Omental fat pad (tissue), 4 donors: ENCODE measurements at places on chromosomes 4 and X.

DNA sequence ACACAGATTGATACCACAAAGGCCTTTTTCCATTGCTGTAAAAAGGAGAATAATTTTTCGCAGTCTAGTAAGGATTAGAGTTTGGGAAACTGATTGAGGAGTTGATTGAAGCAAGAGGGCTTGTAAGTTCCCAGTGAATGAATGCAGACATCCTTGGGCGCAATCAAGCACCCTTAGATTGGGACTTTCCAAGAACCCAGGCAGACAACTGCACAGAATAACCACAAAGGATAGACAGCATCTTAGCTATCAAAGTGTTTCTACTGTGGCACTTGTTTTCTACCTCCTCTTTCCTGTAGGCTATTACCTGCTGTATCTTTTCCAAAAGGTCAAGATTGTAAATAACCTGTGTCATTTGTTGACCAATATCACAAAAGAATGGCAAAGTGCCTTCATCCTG, 2.6 kb downstream of the COX18 start:
- DNase-seq: no peak

GRCh38 chr4:119100655-119101054, 35.0 kb upstream of the MYOZ2 start:
- no peak for DNase-seq

- no peak for DNase-seq
Observed at GRCh38 chr4:158193171-158193749, 17.0 kb upstream of the TMEM144 start.

DNA sequence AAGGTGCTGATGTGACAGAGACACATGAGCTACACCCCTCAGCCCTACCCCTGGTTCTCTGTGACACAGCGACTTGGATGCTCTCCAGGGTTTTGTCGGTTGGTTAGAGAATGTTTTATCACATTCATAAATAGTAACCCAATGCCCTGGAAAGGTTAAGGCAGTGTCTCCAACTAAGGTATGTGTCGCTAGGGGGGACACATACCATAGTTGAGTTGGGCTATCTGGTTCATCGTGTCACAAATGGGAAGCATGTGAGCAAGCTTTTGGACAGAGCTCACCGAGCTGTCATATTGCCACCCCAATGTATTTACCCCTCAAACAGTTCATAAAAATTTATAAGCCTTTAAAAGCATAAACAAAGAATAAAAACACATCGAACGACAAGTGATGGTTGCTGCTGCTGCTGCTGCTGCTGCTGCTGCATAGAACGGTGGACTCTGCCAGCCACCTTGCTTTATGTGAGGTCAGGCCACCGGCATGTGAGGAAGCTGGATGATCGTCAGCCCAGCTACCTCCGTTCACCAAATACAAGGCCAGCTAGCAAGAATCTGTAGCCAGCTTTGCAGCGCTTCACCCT, 55.9 kb downstream of the STOX2 start:
- DNase-seq: no peak

- DNase-seq: no peak
Observed at GRCh38 chr4:184668511-184669114, 19.1 kb downstream of the PRIMPOL start.

GRCh38 chrX:925652-926061, 286.8 kb downstream of the CRLF2 start:
- DNase-seq: no peak

DNA sequence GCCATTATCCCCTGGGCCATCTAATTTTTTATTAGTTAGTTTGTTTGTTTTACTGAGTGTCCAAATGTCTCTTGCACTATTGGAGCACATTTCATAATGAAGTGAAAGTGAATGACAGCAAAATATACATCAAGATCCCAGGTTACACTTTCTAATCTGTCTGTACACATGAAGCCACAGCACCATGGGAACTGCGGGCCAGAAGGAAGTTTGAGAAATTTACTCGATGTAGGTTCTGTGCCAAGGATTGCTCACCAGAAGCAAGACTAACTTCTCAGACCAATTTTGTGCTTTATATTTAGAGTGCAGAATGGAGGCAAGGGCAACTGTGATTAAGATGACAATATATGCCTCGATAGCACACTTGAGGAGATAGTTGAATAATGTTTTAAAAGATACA, 258.0 kb downstream of the COL25A1 start:
- no peak for DNase-seq

DNA sequence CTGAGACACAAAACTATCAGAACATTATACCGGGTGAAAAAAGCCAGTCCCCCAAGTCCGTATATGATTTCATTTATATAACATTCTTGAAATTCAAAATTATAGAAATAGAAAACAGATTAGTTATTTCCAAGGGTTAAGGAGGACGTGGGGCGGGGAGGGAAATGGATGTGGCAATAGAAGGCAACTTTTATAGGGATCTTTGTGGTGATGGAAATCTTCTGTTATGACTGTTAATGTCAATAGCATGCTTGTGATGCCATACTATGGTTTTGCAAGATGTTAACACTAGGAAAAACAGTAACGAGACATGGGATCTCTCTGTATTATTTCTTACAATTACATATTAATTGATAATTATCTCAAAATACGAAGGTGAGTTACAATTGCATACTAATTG, 96.4 kb downstream of the LNX1 start:
- no peak for DNase-seq

DNA sequence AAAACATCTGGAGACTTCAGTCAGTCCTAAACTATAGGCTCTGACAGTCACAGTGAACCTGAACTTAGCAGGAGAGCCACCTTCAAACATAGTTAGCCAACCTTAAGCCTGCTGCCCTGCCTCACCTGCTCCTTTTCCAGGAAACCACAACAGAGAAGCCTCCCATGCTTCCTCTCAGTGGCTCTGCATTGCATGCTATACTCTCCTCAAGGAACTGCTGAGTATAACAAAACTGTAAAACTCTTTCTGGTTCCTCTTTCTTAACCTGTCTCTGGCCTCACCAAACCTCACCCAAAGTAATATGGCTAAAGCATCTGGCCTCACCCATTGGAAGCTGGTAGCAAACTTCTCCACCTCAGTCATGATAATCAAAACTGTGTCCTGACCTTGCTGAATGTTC, 122.1 kb downstream of the ANKRD50 start:
- no peak for DNase-seq

- DNase-seq: no peak
Observed at GRCh38 chr4:182549356-182549755, 306.2 kb downstream of the TENM3 start.

GRCh38 chrX:11273544-11273943, 19.7 kb upstream of the AMELX start:
- no peak for DNase-seq

DNA sequence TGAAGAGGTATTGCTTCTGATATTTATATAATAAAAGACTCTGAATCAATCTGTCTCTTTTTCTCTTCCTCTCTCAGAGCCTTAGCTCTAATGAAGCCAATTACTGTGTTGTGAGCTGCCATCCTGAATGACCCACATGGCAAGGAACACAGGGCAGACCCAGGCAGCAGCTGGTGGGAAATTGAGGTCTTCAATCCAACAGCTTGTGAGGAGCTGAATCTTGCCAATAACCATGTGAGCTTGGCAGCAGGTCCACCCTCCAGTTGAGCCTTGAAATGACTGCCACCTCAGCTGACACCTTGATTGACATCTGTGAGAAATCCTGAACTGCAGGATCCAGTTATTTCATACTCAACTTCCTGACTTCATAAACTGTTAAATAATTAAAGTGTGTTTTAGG, 149.4 kb downstream of the NDST4 start:
- no peak for DNase-seq

DNA sequence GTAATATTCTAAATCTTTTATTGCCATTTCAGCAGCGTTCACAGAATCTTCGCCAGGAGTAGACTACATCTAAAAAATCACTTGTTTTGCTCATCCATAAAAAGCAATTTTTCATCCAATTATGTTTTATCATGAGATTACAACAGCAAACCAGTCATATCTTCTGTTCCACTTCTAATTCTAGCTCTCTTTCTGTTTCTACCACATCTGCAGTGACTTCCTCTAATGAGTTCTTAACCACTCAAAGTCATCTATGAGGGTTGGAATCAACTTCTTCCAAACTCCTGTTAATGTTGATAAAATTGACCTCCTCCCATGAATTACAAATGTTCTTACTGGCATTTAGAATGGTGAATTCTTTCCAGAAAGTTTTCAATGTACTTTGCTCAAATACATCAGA, 174.4 kb upstream of the BRWD3 start:
- DNase-seq: no peak

GRCh38 chrX:107713543-107714205, 61.9 kb downstream of the TSC22D3 start:
- no peak for DNase-seq

DNA sequence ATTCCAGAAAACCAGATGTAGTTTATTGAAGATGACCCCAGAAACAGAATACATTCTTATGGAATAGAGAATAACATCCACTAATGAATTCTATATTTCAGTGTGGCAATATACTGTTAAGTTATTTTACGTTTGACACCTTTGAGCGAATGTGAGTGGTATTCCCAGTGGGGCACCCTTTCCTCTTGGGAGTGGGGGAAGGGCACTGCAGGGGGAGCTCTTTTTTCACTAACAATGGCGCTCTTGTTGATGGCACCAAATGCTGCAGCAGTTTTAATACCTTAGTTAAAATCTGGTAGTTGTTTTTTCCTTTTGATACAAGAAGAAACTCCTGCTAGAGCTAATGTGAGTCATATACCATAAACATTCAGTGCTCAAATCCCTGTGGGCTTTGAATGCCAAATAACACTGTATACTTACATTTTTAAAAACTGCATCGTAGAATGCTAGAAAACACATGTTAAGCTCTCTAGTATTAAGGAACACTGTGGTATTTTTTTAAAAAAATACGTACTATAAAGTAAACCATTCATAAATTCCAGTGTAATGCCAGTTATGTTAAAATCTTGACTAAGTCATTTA, 178.5 kb downstream of the DCHS2 start:
- DNase-seq: no peak

DNA sequence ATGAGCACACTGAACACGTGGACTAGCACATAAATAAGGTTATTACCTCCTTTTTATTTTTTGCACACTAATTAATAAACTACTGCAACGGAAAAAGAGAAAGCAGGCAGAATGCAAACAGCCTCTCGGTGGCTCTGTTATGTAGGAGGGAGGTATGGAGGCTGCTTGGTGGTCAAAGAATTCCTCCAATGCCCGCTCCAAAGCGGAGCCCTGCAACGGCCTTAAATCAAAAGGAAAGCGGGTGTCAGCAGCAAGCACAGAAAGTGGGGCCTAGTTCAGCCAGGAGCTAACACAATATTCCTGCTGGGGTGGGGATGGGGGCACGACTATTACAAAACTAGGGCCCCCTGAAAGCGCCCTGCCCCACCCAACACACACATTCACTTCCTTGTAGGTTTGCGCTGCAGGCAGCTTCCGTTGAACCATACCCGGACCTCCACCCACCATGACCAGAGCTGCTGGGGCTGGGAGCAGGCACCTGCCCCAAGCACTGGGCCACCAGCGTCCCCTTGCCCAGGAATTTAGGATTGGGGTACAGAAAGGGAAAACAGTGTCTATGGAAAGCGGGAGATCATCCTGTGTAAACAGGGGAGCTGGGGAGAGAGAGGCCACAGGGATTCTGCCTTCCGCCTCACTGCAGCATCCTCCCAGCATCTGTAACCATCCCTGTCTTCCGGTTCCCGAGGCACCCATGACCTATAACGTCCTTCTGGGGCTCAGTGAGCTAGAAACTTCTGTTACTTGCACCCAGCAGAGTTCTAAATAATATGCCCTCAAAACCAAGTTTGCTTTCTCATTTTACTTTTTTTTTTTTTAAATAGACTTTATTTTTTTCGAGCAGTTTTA, 57.1 kb upstream of the DDX3X start:
- DNase-seq: no peak

DNA sequence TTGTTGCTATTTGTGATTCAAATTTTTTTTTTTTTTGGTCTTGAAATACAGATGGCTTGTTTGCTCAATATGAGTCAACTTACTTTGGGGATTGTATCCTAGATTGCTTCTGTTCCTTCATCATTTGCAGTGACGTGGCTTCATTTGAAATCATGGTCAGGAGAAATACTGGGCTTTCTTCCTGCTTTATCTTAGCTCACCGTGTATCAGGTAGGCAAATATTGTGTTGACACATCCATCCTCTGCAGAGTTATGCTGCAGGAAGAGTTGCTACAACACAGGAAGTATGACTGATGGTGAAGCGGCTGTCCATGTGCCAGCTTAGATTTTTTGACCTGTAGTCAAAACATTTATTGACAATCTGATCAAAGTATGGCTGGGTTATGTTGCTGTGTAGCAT, 232.2 kb downstream of the C4orf33 start:
- DNase-seq: no peak

DNA sequence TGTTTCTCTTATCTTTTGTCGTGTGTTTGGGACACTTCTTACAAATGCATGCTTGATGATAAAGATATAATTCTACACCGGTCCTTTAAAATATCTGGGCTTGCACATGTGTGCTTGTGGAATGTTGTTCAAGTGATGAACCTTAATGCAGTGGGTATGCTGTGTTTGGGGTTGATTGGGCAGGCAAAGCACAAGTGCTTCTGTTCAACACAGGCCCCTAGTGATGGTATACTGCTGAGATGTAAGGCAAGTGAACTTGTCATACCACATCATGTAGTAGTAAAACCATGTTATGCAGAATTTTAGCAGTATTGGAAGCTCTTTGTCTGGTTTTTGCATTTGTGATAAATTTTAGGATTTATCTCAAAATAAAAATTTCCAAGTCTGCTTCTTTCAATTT, 23.9 kb downstream of the TBC1D19 start:
- no peak for DNase-seq

DNA sequence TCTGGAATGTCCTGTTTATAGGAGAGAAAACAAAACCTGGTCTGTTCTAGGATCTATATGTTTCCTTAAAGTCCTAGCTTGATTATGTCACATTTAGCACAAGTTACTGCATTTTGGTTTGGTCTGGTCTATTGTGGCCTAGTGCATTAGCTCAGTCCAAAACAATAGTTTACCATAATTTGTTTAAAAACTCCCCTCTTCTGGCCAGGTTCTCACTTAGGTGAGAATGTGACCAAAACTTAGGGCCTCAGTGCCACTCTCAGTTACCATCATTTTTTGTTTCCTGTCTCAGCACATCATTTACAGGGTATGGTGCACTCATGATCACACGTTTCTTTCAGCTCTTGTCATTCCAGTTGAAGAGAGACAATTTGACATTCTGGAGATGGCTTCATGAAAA, 378.5 kb downstream of the KLHL4 start:
- DNase-seq: no peak

DNA sequence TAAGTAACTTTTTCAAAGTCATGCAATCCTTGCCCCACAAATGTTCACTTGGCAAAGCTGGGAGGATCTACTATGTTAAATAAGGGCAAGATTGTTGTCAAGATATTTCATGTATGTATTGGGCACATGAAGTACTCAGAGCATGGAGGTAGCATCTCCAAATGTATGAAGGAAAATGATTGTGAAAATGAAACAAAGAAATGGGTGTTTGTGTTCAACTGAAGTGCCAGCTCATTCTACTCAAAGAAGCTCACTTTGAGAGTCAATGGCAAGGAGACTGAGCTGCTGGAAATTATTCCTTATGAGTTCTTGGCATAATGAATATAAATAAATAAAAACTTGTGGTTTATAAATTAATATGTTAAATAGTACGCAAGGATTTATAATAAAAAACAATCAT, 124.5 kb upstream of the ARSJ start:
- no peak for DNase-seq

- no peak for DNase-seq
Observed at GRCh38 chr4:84032372-84032771, 466.7 kb downstream of the NKX6-1 start.

GRCh38 chr4:135508006-135508714, 1306.6 kb upstream of the PABPC4L start:
- no peak for DNase-seq

- DNase-seq: no peak
Observed at GRCh38 chr4:153722036-153722435, 37.8 kb downstream of the RNF175 start.
